NCI-H2029 (cell line): ENCODE measurements at places on chromosomes 2 and 18.

DNA sequence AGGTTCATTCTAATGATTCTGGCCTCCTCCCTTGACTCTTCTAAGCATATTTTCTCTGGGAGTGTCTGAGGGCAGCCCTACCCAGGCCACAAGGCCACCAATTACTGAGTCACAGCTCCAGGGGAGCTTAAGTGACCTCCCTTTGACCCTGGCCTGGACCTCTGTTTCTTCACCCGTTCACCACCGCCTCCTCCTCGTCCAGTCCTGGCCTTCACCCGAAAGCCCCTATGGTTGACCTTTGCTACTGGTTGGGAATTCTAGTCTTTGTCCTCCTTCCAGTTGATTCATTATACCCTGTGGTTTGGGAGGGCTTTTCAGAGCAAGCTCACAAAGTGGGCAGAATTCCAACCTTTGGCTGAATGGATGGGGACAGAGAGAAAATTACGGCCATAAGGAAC is 72.6 kb downstream of the NRP2 start:
- no peak for DNase-seq

DNA sequence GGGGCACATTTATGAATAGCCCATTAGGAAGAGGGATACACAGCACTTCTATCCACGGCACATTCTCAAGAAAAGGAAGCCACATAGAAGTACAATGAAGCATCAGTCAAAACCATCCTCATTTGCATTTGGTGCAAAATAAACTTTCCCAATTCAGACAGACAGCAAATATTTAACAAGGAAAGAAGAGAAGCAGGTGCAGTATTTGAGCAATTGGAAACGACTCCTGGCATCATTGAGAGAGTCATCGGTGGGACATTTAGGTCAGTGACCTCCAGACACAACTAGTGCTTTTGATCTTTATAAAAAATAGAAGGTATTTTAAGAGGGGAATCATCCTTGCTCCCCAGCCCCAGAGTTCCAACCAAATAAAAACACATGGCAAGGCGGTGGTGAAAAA is 118.0 kb downstream of the MREG start:
- peak; percentile 11 for DNase-seq

DNA sequence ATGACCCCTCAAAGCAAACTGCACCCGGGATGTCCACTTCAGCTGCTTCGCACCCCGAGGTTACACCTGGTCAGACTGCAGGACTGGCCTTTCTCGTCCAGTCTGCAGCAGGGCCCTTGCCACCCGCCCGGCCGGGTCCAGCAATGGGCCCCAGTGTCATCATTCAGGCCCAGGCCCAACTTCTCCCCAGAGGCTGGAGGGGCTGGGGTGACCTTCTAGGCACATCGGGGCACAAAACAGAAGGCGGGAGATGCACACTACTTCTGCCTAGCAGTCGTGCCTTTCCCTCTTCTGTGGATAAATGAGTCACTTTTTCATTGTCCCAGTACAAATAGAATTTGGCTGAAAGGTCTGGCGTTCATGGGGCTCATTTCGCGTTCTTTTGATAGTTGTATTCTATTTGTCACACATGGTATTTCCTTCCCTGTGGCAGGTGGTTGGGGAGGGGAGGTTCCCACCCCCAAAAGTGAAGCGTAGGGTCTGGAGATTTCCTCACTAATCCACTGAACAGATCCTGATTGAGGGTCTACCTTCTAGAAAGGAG is 56.9 kb upstream of the ID2 start:
- DNase-seq = no peak

DNA sequence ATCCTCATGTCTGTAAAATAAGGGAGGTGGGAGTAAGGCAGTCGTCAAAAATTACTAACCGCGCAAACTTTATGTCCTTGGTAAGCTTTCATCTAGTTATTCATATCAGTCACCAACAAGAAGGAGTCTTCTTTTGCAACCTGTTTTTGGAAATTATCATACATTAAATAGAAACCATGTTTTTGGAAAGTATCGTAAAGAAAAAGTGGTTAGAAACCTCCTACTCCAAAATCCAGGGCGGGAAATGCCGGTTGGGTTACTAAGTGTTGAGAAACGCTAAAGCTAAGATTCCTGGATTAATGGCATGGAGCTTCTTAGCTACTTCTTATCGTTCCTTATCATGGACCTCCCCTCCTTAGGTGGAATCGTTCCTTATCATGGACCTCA is 778 bp downstream of the BBS5 start:
- DNase-seq = no peak

- DNase-seq = no peak
Measured at GRCh38 chr2:19416083-19416482, 57.7 kb upstream of the OSR1 start.

GRCh38 chr2:195445639-195446038 is 211.4 kb upstream of the SLC39A10 start:
- DNase-seq = no peak
